ENCODE measurements at places on chromosomes 2 and 18.

DNA sequence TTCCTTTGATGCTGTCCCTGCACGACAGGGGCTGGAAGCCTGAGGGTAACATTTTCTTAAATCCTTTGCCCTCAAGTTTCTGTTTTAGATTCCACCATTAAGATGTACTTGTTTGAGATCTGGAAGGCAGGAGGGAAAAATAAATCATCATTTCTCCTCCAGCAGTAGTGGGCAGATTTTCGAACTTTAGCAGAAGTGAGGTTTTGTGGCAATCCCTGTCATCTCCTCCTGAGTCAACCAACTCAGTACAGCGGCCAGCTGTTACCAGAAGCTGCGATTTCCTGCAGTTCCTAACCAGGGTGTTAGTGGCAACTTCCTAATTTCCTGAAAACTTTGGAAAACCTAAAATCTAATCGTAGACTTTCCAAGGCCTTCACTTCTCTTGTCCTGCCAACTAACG is 517.2 kb upstream of the ACVR2A start:
- DNase-seq: no peak

GRCh38 chr18:63284173-63284799 is 35.3 kb downstream of the BCL2 start:
- DNase-seq: no peak

GRCh38 chr2:77839102-77839501 is 316.9 kb upstream of the LRRTM4 start:
- no peak for DNase-seq

DNA sequence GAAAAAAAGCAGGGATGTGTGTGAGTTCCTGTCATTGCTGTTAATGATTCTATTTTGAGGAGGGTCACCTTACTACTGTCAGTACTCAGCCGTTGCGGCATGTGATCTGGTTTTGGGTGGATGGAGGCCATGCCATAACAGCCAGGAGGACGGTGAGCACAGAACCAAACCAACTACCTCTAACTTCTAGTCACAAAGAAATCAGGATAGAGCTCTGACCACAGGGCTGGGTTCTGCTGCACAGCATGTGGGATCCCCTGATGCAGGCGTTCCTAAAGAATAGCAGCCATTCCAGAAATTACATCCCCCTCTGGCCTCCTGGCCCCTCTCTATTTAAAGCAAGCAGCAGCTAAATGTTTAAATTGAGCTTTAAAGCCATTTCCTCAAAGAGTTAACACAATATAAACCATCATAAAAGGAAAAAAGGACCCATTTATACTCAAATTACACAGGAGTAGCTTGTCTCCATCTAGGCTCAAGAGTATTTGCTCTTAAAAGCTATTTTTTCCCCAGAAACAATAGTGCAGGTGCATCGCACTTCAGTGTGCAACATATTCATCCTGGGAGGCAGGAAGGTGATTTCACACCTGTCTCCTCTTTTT is 786.4 kb downstream of the RNF144A start:
- DNase-seq: no peak

- no peak for DNase-seq
These were observed 35.5 kb upstream of the CYTIP start for GRCh38 chr2:157479081-157480027.

DNA sequence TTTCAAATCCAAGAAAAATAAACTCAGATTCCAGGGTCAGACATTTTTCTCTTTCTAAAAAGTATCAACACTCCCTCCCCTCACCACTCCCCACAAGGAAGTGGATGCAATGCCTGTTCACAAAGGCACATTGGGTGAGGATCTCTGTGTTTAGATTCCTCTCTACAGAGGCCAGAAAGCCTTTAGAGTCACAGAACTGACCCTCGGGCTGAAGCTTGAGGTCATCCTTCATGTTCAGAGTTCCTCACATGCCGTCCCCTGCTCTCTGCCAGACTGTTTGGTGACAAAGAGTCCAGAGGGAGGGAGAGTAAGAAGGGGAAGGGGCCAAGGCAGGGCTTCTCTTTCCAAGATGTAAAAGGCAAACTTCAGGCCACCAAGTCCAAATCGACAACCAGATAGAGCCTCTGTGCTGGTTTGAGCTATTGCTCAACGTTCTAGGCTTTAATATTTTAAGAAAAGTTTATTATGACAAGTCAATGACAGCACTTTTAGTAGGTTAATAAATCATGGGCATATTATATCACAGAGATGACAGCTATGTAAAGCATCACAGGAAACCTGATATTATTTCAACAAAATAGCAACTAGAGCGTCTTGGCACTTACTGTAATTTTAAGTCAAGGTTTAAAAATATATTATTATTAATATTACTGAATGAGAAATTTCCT is 269.4 kb downstream of the ETAA1 start:
- DNase-seq: no peak

- DNase-seq: no peak
These were observed 18.1 kb downstream of the NDC80 start for GRCh38 chr18:2589345-2590068.

GRCh38 chr2:39593439-39594393 is 72.0 kb upstream of the TMEM178A start:
- no peak for DNase-seq

DNA sequence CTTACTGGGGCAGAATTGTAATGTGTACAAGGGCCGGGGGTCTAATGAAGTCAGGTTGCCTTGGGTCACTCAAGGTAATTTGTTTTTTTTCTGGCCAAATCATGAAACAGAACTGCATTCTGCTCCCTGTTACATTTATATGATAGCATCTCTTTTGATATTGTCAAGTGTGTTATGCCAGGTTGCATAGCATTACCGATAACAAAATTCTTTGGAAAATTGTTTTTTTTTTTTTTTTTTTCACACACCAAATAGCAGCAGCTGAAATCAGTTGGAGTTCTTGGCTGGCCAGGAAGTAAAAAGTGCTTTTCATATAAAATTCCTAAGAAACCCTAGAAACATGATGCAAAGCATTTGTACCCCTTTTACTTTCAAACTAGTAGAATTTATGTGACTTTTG is 282.6 kb upstream of the FN1 start:
- DNase-seq: no peak

DNA sequence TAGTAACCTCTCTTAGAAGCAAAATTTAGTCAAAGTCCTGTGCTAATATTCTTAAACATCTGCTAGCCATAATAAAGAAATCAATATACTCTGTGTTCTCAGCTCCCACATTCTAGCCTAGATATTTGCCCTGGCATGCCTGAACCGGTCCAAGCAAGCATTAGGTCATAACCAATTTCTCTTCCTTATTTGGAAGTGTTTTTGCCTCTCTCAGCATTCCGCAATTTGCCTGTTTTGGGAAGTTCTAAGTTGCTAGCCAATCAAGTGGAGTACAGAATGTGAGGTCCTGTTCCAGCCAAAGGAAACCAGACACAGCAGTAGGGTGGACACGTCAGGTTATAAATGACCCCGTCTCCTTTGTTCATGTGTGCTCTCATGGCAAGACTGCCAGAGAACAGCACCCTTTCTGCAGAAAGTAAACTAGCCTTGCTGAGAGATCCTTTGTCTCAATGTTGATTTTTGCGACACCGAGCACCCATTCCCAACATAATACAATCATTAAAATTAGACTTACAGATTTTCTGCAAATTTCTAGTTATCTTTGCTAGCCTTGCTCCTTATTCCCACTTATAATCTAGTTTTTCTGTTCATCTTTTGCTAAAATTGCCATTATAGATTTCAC is 13.0 kb upstream of the SULT1C4 start:
- no peak for DNase-seq

- no peak for DNase-seq
These were observed 69.6 kb downstream of the TRAPPC12 start for GRCh38 chr2:3449086-3449485.

DNA sequence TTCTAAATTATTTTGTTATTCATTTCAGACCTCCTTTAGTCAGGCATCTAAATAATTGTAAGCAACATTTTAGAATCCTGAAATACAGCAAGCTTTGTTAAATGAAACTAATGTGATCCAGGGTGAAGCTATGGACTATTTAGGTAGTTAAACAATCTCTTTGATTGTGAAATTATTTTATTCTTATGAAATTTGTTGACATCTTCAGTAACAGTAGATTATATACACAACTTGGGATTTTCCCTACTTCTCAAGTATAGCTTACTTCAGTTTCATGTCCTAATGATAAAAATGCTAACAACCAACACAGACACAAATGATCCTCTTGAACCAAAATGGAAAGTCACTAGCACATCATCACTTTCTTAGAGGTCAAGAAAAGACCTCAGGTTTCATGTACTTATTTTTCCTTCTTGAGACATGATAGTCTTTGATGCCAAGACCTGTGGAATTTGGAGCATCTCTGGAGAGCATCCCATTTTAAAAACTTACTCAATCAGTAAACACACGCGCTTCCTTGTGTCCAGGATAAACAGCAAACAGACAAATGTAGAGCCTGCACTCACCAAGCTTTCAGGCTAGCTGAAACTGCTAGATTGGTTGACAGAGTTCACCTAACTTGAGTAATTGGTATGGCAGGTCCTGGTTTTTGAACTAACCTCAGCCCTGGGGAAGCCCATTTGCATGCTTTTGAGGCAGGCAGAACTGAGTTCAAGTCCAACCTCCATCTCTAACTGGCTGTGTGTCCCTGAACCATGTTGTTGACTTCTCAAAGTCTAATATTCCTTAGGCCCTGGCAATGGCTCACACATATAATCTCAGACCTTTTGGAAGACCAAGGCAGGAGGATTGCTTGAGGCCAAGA is 47.8 kb downstream of the KCTD18 start:
- no peak for DNase-seq

GRCh38 chr2:38037757-38038621 is 38.0 kb downstream of the CYP1B1 start:
- no peak for DNase-seq

- no peak for DNase-seq
These were observed 59.5 kb downstream of the ACKR3 start for GRCh38 chr2:236628981-236629605.

DNA sequence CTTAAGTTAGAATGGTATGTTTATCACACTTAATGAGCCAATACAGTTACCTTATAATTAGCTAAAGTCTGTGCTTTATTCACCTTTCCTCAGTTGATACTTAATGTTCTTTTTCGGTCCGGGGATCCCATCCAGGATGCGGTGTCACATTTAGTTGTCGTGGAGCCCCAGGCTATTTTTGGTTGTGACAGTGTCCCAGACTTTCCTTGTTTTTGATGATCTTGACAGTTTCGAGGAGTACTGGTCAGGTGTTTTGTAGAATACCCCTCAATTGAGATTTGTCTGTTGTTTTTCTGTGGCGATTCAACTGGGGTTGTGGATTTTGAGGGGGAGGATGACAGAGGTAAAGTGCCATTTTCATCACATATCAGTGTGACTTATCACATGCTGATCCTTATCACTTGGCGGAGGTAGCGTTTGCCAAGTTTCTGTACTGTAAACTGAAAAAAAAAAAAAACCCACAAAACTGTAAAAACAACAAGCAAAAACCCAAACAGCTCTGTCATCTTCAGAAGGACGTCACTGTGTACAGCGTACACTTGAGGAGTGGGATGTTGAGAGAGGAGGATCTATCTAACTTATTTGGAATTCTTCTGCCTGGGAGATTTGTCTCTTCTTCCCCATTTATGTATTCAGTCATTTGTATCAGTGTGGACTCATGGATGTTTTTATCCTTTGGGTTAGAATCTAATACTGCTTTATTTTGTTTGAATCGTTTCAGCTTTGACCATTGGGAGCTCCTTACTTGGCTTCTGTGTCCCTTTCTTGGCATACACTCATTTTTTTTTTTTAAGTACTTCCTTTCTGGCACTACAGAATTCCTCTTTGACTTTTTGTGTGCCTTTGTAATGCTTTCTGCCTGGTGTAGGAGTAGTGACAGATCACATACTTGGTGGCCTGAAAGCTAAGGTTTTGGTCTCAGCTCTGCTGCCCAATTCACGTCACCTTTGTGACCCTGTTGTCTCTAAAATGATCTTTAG is 68.1 kb downstream of the FMNL2 start:
- no peak for DNase-seq

DNA sequence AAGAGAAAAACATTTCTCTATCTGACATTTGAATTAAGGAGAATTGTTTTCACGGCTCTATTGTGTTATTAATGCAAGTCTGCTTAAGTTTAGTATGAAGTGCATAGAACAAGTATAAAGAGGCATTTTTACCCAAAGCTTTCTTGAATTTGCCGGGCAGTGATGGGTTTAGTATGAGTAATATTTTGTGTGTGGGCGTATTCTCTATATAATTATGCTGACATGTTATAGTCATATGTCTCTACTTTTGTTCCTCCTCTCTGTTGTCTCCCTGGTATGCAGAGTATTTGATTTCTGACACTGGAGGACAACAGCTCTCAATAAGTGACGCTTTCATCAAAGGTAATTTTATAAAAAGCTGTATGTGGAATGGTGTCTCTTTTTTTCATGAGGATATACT is 45.9 kb downstream of the PIKFYVE start:
- no peak for DNase-seq

GRCh38 chr2:158775273-158776027 is 19.7 kb upstream of the DAPL1 start:
- no peak for DNase-seq

DNA sequence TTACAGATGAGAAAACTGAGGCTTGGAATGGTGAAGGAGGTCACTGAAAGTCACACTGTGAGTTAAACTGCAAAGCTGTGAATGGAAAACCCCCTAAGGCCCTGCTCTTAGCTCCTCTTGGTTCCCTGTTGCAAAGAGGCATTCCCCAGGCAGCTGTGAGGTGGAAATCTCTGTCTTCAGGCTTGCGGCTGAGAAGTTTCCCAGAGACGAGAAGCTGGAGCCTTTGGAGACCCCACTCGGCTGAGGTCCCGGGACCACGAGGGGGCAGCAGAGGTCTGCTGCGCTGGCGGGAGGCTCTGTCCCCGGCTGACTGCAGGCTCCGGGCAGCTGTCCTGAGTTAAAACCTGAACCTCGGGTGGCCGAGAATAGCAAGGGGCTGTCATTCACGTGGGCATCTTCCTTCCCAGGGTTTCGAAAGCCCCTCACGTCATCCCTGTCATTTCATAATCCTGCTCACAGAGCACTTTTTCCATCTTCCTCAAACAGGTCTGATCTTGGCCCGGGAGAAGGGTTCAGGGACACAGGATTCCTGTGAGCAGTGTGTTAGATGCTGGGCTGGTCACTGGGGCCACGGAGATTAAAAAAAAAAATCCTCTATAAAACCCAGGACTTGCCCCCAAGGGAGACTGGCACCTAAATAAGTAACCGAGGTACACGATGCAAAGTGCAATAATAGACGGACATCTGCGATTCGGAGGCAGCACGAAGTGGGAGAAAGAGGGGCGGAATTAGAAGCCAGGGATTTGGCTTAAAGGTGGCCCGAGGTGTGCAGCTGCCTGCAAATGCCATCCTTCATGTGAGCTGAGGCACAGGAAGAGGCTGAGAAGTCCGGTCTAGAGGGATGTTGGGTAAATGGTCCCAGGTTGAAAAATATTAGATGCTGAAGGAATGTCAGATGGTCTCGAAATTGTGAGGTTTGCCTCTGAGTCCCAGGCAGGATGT is 24.6 kb upstream of the ATOH8 start:
- peak; percentile 48 for DNase-seq

DNA sequence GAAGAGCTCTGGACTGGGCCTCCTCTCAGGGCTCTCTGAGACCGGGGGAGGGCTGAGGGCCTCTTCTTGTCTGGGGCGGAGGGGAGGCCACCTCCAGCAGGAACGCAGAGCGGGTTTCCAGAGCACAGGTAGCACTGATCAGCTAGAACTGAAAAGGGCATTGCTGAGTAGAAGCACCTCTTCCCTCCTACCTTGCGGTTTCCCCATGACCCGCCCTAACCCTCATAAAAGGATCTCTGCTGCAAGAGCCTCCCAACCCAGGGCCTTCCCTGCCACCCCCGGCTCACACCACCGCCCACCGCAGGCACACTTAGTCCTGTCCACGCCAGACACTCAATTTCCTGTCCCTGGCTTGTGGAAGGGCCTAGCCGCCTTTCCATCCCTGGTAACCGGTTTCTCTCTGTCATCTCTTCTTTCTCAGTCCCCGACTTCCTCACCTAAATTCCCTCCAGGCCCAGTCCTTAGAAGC is 966 bp downstream of the ADCY3 start:
- DNase-seq: peak; percentile 41
